ENCODE measurements at places on chromosomes 5 and 9.

GRCh38 chr9:98836206-98836605 lies 28.7 kb downstream of the GALNT12 start:
- no peak for DNase-seq

DNA sequence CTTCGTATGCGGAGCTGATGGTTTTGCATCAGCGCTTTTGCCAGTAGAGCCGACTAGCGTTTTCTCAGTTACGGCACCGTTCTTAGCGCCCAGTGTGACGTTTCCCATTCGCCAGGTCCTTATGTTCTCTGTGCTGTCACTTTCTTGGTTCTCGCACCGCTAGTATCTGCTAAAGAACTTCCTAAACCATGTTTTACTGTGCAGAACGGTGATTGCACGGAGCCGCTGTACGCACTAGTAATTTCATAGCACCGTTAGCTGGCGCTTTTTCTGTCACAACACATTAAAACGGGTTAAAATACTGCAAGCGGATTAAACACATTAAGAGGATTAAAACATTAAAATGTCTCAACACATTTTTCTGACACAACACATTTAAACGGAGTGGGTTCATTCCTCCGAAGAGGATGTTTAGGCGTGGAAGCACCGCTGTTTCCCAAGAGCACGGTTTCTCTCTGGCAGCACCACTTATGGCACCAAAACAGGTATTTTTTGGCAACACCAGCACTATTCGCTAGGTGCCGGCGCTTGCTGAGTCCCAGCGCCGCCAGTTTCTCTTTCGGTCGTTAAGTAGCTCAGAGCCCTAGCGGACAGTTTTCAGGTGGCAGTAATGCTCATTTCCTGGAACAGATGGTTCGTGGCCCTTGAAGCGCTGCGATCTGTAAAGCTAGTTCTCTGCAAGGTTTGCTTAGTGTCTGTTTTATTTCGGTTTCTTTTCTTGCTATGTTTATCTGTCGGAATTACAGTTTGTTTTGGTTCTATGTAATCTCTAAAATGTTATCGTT lies 20.3 kb downstream of the ANXA2R start:
- DNase-seq: peak; percentile 85

DNA sequence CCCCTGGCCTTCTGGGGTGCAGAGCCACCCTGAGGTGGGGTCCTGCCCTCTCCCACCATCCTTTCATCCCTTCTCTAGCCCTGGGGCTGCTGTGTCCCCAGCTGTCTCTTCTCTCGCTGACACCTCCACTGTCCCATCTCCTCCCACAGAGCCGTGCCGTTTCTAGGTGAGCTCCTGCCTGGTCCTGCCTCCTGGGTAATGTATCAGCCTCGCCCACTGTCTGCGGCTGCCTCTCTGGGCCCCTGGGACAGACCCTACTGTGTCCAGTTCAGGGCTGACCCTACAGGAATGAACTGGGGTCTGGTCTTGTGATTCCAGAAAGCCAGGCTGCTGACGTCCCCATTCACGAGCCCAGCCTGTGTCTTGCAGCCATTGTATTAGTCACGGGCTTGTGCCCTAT lies 4.1 kb downstream of the PAEP start:
- DNase-seq: no peak

DNA sequence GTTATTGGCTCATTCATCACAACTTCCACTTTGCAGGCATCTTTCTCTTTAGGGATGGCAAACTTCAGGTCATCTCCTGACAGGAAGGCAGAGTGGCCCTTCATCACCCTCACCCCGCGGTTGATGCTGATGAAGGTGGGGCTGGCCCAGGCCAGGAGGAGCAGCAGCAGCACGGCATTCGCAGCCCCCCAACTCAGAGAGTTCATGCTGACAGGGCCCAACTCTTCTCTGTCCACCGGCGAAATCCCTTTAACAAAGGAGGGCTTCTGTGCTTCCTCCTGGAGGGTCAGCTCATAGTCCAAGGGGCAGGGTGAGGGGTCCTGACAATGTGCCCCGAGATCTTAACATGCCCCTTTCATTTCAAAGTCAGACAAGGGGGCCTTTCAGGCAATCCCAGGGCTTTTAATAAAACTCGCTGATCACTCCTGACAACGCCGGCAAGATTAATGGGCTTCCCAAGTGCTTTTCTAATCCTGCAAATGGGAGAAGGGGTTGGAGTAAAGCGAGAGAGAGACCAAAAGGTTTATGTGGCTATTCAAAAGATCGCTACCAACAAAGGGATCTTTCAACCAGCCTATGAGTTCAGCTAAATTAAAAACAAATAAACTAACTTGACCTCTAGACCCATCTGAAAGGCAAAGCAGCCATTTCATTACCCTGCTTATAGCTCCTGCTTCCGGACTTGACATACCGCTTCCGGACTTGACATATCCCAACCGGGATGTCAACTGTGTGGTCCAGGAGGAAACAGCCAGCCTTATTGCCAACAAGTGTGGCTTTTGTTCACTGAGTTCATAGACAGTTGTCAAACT lies 41.2 kb downstream of the FREM1 start:
- DNase-seq: no peak

- peak; percentile 42 for DNase-seq
These were observed 20.5 kb upstream of the GLRX start for GRCh38 chr5:95842854-95843544.

DNA sequence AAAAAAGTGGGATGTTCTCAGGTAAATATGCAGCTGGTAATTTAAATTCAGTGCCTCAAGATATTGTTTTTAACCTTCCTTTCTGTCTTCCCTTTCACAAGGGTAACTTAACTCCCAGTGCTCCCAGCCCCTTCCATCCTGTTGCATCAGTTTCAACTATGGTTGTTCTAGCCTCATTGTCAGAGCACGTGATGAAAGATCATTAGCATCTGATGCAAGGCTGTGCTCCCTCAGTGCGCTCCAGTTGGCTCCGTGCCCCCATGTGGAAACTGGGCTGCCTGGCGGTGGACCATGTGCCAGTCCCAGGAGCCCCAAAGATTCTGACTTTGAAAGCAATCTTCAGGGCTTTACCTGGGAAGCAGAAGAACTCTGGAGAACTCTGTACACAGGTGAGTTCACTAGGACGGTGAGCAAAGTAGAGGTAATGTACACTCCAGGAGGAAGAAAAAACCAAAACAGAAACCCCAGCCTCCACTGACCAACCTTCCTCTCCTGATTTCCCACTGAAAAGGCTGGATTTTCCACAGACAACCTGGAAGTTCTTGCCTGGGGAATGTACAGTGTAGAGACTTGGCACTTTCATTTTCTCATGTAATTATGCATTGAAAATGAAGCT lies 96.9 kb downstream of the SLC1A3 start:
- DNase-seq: no peak

DNA sequence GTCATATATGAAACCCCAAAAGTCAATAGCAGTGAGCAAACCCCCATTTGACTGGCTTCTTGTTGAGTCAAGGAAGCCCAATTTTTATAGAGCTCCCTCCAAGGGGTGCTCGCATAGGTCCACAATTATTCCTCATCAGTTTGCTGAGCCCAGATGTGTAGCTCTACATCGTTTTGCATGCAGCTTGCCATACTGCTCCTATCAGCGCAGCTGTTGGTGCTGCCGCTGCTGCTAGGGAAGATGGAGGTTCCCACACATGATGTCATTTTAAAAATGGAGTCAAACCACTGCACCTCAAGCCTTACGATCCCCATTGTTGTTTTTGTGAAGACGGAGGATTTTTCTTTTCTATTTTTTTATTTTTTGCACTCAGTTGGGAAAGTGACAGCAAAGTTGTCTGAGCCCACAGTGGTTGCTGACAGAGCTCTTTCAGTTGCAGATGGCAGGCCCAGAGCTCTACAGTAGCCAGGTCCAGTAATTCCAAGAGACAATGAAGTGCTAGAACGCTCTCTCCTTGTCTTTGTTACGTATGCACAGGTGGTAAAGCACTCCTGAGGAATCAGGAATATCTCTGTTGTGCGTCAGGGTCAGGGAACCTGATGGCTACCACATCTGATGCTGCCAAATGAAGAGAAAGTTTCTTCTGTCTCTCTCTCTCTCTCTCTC lies 23.2 kb upstream of the C5orf63 start:
- DNase-seq: no peak

DNA sequence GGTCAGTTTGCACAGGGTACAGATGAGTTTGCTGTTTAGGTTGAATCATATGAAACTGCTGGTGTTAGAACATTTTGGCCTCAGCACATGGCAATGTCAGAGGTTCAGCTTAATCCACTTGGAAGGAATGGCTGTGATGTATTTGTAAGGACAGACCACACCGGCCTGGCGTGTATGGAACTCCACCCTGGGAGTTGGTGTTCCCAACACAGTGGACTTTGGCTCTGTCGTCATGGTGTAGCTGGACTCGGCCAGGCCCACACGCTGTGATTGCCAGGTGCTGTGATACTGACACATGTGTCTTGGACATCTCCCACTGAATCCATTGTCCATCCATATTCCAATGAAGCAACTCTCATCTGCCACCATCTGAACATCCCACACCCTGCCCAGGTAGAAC lies 90.3 kb downstream of the ZNF618 start:
- no peak for DNase-seq

DNA sequence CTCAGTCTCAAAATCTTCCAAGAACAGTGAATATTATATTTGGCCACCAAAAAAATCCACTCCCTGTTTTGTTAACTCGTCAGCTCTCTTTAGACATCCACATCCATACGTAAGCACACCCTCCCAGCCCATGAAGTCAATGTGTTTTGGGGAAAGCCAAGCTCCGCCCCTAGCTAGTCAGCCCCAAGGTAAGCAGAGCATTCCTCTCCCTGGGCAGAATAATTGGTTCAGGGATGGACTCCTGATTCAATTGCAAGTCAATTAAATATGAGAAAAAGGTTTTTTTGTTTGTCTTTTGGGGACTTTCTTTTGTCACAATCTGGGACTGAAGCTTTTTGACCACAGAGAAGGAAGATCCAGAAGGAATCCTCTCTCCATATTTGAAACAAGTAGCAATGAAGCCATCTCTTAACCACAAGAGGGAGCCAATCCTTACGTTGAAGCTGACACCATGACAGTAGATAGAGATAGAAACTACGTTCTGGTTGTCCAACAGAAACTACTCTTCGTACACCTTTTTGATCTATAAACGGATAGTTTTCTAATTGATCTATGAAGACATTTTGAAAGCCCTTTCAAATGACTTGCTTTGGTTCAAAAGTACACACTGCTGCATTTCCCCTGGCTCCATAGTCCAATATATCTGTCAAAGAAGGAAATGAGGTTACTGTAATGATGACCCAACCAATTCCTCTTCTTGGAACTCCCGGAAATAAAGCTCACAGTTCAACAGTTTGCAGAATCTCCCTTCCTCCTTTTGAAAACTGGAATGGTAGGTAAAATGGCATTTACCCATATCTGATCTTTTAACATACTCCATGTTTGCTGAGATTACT lies 166.4 kb downstream of the TLE1 start:
- peak; percentile 60 for DNase-seq

DNA sequence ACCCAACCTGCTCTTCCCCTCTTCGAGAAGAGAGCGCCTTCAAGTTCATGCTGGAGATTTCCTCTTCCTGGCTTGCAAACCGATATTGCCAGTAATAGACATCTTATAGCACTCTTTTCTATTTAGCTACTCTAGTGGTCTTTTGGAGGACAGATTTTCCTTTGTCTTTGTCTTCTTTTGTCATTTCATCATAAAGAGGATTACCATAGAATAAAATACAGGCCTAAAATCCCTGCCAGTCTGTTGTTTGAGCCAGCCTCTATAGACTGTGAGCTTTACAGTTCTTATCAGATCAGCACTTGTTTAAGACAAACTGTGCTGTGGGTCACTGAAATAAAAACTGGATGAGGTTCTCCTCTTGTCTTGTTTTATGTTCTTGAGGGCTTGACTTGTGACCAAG lies 802.8 kb downstream of the NR2F1-AS1 start:
- no peak for DNase-seq

DNA sequence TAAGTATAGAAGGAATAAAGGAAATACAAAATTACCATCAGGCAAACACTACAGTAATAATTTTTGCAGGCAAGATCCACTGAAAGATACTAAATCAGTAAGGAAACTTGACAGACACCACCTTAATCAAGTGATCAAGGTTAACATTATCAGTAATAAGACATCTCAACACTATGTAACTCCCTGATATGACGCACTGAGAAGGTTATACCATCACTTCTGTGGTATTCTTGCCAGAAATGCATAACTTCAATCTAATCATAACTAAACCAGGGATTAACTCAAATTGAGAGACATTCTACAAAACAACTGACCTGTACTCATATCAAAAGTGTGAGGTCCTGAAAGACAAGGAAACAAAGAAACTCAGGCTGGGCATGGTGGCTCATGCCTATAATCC lies 52.5 kb upstream of the GABRP start:
- DNase-seq: no peak

DNA sequence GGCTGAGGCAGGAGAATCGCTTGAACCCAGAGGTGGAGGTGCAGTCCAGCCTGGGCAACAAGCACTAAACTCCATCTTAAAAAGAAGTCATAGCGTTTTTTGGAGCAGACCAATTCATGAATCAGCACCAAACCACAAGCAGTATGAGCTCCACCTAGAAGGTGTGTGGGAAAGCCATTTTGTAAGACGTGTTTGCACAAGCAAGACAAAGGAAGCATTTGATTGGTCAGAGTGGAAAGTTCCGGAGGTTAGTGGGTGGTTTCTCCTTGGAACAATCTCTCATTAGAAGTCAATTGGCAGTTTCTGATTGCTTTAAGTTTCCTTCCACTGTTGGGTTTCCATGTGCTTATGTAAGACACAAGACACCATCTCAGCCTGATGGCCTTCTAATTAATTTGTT lies 5.0 kb downstream of the SRD5A1 start:
- no peak for DNase-seq

GRCh38 chr5:140420226-140420570 lies 18.6 kb downstream of the ANKHD1 start:
- DNase-seq: no peak

DNA sequence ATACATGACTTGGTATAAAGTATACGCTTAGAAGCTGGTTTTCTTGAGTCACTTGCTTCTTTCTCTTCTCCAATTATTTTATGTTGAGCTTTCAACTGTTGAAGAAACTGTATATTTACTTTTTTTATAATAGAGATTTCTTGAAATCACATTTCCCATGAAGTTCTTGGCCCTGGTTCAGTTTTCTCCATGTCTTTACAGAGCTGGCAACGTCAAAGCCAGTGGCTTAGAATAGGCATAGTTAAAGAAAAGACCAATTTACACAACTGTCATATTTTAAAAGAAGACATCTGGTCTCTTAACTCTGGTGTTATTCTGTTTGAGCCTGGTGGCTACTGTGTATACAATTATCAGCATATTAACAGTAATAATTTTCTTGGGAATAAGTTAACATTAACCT lies 1249.3 kb downstream of the CDH12 start:
- no peak for DNase-seq
